Stimulated activated CD4-positive, alpha-beta T cell treated with anti-CD3 and anti-CD28 coated beads, Interleukin-1b, Interleukin-23, amount 100 ng/mL, for 24 hours (primary cell): ENCODE measurements at places on chromosomes 6 and 20.

GRCh38 chr20:25247000-25247517 lies 826 bp upstream of the PYGB start:
- DNase-seq: no peak

- DNase-seq: no peak
Observed at GRCh38 chr6:118468682-118469465, 79.2 kb upstream of the PLN start.

GRCh38 chr20:23870461-23870860 lies 9.1 kb downstream of the CST5 start:
- DNase-seq: no peak

GRCh38 chr6:52305411-52305810 lies 20.9 kb upstream of the MCM3 start:
- DNase-seq: no peak

- no peak for DNase-seq
Observed at GRCh38 chr6:125550892-125551291, 198.5 kb upstream of the HEY2 start.
